ENCODE measurements at places on chromosomes 4 and X. TPM values are rescaled to one million over a fixed set of nuclear protein-coding genes. Genes with fewer than 3 reads are reported as not detected.
A peak's percentile ranks its signal among the peaks of the same experiment; 100 is the strongest.

Gene NAP1L2
- total RNA-seq = 0.73 TPM

- no peak for DNase-seq
These were observed 3.6 kb downstream of the PLXNB3 start for GRCh38 chrX:153767674-153768055.

Gene CPE
- total RNA-seq = 1.2 TPM

DNA sequence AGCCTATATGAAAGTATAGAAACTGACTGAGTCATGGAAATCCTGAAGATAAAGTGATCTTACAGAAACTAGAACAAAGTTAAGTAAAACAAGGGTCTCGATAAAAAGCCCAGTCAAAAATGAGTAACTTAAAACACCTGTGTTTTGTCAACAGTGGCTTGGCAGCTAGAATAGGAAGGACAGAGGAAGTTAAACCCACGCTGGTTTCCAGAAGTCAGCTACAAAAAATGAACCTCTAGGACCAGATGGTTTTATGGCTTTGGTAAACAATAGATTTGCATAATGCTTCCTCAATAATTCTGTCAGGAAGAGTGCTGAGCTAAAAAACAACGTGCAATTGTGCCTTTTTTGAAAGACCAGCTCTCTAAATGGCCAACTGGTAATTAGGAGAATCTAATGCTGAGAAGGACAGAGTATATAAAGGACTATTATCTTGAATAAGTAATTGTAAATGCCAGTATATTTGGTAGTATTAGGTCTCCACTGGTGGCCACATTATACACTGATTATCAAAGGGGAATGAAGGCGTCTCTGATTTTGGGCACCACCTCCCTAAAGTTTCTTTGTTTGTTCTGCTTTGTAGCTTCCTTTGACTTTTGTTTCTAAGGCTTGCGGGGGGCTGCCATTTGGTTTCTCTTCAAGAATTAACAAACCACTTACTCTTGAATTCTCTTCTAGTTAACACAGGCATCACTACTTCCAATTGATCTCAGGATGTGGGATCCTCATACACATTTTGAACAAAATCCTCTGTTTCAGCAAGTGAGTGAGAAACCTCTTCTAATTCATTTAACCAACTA, 72.2 kb upstream of the PPP3CA start:
- peak; percentile 73 for DNase-seq

GRCh38 chrX:15356444-15356843, 21.1 kb upstream of the PIGA start:
- no peak for DNase-seq

GRCh38 chr4:15953625-15954024, 9.3 kb downstream of the FGFBP2 start:
- no peak for DNase-seq

- DNase-seq = no peak
These were observed 144.1 kb upstream of the RBPJ start for GRCh38 chr4:26176598-26177149.

DNA sequence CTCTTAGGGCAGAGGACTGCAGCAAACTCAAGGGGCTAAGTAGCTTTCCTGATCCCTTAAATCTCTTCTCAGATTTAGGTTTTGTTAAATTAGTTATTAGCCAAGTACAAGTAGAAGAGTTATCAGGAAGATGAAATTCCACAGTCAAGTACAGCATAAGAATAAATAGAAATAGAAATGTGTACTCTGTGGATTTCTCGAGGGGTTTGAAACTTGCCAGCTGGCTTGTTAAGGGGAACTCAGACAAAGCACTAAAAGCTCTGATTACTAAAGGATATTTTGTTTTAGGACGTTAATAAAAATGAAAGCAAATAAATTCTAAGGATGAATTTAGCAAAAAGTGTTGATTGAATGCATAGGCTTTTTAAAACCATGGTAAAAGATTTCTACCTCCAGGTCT, 654.6 kb downstream of the RAPGEF2 start:
- no peak for DNase-seq

Gene CT55
- total RNA-seq = not detected

DNA sequence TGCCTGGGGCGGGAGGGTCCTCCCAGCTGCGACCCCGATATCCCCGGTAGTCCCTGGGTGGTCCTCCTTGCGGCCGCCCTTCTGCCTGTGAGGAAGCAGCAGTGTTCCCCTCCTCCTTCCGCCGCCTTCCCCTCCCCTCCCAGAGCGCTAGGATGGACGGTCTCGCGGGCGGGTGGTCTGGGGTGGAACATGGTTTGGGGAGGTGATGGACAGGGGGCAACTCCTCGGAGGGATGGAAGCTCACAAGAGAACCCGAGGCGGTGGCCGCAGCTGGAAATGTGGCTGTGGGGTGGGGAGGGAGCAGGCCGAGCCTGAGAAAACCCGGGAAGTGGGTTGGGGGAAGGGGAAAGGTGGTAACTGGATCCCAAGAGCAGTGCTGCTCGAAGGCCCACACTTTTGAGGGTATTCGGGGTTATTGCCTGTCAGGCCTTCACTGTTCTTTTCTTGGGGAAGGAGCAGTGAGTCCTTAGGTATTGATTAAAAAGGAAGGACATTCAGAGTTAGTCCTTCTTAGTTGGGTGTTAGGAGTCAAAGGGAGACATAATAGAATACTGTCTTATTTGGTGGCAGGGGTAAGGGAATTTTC, 581 bp downstream of the UBE2K start:
- DNase-seq = no peak

DNA sequence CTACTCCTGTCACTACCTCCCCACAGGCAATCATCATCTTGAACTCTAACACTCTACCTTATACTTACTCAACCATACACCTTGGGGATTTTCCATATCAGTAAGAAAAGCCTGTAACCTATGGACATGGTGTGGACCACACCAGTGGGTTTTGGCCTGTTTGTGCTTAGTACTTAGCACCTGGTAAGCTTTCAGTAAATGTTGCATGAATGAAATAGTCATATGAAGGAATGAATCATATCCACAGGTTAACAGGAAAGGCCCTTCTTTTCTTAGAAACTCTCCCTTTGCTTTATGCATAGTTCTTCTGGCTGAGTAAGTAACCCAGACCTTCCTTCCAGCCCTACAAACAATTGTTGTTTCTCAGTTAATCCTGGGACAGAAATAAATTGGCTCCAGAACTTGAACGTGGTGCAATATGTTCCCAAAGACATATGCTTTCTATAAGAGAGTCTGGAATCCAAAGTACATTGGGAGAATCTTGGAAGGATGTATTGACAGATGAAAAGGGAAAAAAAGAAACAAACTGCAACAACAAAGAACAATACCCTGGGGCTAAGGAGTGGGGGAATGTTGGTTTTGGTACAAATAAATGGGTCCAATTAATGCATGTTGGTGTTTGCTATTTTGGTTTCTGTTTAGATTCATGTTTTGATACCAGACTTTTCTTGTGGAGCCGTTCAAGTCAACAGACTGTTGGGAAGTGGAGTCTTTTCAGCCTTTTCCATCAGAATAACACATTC, 27.8 kb downstream of the RASL11B start:
- no peak for DNase-seq

- no peak for DNase-seq
These were observed 52.1 kb upstream of the LHFPL1 start for GRCh38 chrX:112731793-112732192.

Gene SUPT20HL2
- not detected for total RNA-seq

DNA sequence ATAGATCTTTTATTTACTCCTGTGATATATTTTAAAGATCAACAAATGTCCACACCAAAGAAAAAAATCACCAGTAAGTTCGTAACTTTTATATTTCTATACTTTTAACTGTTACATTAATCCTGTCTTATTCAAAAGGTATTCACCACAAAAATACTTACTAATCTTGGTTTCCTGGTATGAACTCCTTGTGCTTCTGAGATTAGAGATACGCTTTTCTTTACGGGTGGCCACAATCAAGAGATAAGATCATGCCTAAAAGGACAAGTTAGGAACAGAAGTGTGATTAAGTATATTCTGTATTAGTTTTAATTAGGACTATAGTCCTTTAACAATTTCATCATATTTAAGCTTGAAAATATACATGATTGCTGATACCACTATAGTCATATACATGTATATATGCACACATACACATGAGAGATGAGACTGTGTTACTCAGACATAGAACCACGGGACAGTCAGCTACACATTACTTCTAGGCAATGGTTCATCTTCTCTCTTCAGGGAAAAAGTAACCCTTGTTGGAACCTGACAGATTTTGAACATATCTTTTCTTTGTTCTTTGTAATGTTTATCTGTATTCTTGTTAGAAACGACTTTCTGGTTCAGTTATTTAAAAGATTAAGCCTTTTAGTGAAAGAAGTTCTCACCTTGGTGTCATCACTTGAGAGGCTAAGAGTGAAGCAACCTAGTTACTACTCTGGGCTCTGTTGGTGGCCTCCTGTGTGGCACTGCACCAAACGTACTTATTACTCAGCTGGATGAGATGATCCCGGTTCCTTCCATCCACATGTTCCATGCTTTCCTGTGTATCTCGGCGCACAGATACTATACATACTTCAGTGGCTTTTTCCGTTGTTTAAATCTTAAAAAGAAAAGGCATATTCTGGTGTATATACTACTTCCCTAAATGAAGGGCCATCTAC, 146.1 kb downstream of the CBR4 start:
- DNase-seq = no peak

Gene NAA11
- total RNA-seq = not detected
